ENCODE measurements at places on chromosomes 2 and 18. TPM values are rescaled to one million over a fixed set of nuclear protein-coding genes. Genes with fewer than 3 reads are reported as not detected.

- peaks cover 2% of the 10 kb centered on the region for H3K27me3 ChIP-seq
- H3K36me3 ChIP-seq = no peaks in the 10 kb centered on the region
- H3K4me3 ChIP-seq = no peak overlapping the region
- DNase-seq = no peak
Observed at GRCh38 chr2:11407413-11407812, 58.5 kb downstream of the E2F6 start.

DNA sequence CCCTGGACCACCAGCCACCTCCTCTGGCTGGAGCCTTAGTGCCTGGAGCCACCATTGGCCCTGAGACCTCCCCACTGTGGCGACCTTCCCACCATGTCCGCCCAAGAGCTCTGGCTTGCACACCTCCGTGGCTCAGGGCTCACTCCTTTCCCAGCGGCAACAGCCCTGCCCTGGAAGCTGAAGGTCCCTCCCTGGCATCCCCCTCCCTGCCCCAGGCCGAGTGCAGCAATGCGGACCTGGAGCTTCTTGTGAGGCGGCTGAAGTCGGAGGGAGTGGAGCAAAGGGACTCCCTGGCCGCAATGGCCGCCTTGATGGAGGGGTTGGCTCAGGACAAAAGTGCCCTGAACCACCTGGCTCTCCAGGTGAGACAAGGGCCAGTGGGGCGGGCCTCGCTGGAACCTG, 28.6 kb downstream of the CROCC2 start:
- no peaks in the 10 kb centered on the region for H3K36me3 ChIP-seq
- no peak for DNase-seq
- no peaks in the 10 kb centered on the region for H3K4me1 ChIP-seq
- H3K4me3 ChIP-seq = no peak overlapping the region

The TUBB8B gene
- not detected for total RNA-seq

- no peaks in the 10 kb centered on the region for H3K4me1 ChIP-seq
- no peak overlapping the region for H3K27ac ChIP-seq
- peaks cover 33% of the 10 kb centered on the region for H3K27me3 ChIP-seq
- no peak for DNase-seq
- no peak overlapping the region for H3K4me3 ChIP-seq
- no peaks in the 10 kb centered on the region for H3K36me3 ChIP-seq
Observed at GRCh38 chr2:118815314-118815713, 32.1 kb downstream of the EN1 start.

DNA sequence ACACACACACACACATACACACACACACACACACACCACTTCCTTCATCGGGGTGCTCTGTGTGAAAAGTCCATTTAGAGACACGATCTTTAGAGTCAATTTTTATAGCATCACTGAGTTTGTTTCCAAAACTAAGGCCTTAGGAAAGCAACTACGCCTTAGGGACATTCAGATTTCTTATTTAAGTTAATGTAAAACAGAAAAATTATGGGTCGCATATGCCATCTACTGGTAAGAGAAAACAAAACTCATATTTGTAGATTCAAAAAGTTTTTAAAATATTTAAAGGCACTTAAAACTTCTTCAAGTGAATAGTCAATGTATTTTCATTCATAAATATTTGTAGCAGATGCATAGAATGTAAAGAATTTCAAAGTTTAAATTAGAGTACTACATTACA, 166.2 kb downstream of the ATAD2B start:
- no peak overlapping the region for H3K27ac ChIP-seq
- no peaks in the 10 kb centered on the region for H3K27me3 ChIP-seq
- H3K4me3 ChIP-seq = no peak overlapping the region
- no peak for DNase-seq

The MATN3 gene
- total RNA-seq = not detected

DNA sequence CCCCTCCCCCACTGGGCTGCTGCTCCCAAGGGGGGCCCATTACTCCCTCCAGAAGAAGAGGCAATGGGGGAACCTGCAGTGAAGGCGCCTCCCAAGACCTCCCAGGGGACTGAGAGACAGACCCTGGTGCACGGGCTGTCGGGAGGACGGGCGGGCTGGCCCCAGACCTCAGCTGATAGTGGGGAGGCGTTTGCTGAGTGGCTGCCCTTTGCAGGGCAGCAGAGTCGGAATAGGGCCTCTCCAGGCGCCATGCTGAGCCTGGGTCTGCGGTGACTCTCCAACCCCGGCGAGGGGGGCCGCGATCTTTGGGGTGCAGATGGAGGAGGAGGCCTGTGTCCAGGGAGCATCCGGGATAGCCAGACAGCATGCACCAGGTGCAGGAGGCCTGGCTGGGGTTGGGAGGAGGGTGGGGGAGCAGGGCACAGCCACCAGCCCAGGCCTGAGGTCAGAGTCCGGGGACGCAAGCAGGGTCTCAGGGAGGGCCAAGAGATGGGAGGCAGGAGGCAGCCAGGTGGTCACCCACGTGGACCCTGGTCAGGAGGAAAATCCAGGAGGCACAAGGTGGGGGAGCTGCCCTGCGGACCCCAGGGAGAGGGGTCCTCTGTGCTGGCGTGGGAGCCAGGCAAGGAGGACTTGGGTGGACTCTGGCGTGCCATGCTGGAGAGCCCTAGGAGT, 11.0 kb downstream of the CROCC2 start:
- H3K27me3 ChIP-seq = peaks cover 31% of the 10 kb centered on the region
- H3K4me1 ChIP-seq = peaks cover 3% of the 10 kb centered on the region
- H3K4me3 ChIP-seq = no peak overlapping the region
- no peak for DNase-seq
- no peaks in the 10 kb centered on the region for H3K36me3 ChIP-seq
- no peak overlapping the region for H3K27ac ChIP-seq

- peaks cover 23% of the 10 kb centered on the region for H3K36me3 ChIP-seq
- H3K27me3 ChIP-seq = no peaks in the 10 kb centered on the region
- no peaks in the 10 kb centered on the region for H3K4me1 ChIP-seq
- H3K27ac ChIP-seq = no peak overlapping the region
Observed at GRCh38 chr2:36561237-36561944, 36.6 kb downstream of the FEZ2 start.

DNA sequence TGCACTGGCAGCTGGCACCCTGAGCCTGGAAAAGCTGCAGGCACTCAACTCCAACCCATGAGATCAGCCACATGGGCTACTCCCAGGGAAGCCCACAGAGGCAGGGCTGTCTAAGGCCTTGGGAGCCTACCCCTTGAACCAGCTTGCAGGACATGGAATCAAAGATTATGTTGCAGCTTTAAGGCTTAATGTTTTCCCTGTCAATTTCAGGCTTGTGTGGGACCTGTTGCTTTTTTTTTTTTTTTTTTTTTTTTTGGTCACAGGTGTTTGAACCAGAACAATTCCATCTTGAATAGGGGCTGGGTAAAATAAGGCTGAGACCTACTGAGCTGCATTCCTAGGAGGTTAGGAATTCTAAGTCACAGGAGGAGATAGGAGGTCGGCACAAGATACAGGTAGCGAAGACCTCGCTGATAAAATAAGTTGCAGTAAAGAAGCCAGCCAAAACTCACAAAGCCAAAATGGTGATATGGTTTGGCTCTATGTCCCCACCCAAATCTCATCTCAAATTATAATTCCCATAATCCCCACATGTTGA, 7.5 kb upstream of the IL1A start:
- no peak for DNase-seq
- H3K4me1 ChIP-seq = no peaks in the 10 kb centered on the region
- H3K4me3 ChIP-seq = no peak overlapping the region
- no peaks in the 10 kb centered on the region for H3K36me3 ChIP-seq
- no peaks in the 10 kb centered on the region for H3K27me3 ChIP-seq

DNA sequence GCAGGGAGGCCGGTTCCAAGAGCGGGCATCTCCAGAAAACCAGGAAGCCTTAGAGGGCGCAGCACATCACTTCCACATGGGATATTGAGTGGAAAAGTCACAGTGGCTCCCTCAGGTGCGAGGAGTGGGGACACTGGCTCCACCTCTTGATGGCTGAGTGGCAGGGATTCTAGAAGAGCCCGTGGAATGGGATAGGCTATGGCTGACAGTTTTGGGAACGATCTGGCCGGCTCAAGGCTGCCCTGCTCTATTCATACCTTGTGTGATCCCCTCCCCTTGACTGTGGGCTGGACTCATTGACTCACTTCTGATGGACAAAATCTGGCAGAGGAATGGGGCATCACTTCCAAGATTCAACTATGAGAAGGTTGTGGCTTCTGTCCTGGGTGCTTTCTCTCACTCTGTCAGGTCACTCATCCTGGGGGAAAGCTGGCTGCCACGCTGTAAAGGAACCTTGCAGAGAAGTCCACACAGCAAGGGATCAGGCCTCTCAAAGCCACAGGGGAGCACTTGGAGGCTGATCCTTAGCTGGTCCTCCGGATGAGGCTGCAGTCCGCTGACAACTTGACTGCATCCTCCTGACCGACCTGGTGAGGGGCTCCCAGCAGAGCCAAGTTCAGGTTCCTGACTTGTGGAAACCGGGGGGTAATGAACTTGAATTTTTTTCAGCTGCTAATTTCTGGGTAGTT, 46.7 kb upstream of the HS6ST1 start:
- H3K27ac ChIP-seq = no peak overlapping the region
- no peaks in the 10 kb centered on the region for H3K36me3 ChIP-seq
- H3K4me3 ChIP-seq = no peak overlapping the region

GRCh38 chr2:223884399-223884798, 47.0 kb upstream of the AP1S3 start:
- H3K4me1 ChIP-seq = no peaks in the 10 kb centered on the region
- H3K27me3 ChIP-seq = no peaks in the 10 kb centered on the region
- H3K27ac ChIP-seq = no peak overlapping the region
- H3K36me3 ChIP-seq = peaks cover 44% of the 10 kb centered on the region

GRCh38 chr2:19746611-19747309, 155.0 kb downstream of the TTC32 start:
- H3K4me3 ChIP-seq = no peak overlapping the region
- H3K36me3 ChIP-seq = no peaks in the 10 kb centered on the region
- H3K4me1 ChIP-seq = no peaks in the 10 kb centered on the region
- no peaks in the 10 kb centered on the region for H3K27me3 ChIP-seq
- DNase-seq = no peak
